ENCODE measurements at places on chromosomes 4 and X.

- no peak for DNase-seq
Observed at GRCh38 chrX:110428144-110428543, 69.5 kb downstream of the RTL9 start.

DNA sequence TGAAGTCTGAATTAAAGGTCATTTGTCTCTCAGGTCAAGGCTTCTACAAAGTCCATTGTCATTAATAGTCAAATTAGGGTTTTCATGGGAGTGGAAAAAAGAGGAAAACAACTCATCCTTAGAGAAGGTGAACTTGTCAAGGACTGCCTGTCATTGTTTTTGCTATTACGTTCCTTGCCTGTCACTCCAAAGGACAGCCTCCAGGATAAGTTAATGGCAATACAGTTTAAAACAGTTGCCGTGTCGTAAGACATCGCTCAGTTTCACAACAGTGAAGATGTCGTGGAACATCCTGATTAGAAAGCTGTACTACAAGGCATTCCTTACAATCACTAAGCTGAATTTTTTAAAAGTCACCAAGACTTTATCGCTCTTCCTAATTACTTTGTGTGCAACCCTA is 466.8 kb upstream of the SMIM31 start:
- DNase-seq: no peak

DNA sequence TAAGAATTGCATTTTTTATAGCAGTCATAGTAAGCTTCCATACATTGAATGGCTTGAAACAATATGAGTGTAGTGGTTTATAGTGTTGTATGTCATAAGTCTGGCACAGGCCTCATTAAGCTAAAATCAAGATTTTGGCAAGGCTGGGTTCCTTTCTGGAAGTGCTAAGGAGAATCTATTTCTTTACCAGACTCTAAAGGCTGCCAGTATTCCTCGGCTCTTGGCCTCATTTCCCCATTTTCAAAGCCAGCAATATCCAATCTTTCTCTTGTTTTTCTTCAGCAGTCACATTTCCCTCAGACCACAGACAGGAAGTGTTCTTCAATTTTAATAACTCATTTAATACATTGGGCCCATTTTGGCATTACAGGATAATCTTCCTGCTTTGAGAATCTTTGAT is 1155.5 kb upstream of the PABPC4L start:
- no peak for DNase-seq

GRCh38 chrX:99192421-99192820 is 1217.7 kb downstream of the PCDH19 start:
- no peak for DNase-seq

DNA sequence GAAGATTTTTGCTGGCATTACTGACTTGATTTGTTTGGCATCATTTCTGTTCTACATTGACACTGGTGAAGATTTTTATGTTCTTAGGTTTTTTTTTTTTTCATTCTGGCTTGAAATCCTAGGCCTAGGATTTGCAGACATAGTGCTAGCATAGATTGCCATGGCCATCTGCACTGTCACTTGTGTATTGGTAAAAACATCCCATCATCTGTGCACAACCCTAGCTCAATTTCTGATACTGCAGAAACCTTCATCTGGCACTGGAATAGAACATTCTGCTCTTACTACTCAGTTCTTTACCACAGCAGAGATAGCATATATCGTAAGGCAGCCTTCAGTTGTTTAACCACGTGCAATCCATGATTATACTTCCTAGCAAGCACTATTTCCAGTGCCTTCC is 111.5 kb upstream of the IL15 start:
- DNase-seq: no peak

- peak; percentile 71 for DNase-seq
Observed at GRCh38 chr4:81913427-81913879, 441.7 kb upstream of the RASGEF1B start.

DNA sequence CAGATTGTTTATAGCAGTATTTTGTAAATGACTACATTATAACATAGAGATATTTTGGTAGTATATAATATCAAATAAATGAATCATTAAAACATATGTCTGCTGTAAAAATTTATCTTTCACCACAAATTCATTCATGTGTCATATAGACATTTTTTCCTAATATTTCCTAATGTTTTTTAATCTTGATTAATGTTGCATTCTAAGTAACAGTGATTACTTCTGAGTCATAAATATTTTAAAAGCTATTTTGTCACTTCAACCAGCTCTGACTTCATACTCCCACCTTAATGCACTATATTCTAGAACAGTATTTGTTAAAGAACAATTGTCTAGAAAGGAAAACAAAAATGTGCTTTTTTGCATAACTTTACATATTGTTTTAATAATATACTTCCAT is 904.6 kb downstream of the CCSER1 start:
- DNase-seq: no peak
